SJSA1 (cell line): ENCODE measurements at places on chromosomes 5 and 9.

DNA sequence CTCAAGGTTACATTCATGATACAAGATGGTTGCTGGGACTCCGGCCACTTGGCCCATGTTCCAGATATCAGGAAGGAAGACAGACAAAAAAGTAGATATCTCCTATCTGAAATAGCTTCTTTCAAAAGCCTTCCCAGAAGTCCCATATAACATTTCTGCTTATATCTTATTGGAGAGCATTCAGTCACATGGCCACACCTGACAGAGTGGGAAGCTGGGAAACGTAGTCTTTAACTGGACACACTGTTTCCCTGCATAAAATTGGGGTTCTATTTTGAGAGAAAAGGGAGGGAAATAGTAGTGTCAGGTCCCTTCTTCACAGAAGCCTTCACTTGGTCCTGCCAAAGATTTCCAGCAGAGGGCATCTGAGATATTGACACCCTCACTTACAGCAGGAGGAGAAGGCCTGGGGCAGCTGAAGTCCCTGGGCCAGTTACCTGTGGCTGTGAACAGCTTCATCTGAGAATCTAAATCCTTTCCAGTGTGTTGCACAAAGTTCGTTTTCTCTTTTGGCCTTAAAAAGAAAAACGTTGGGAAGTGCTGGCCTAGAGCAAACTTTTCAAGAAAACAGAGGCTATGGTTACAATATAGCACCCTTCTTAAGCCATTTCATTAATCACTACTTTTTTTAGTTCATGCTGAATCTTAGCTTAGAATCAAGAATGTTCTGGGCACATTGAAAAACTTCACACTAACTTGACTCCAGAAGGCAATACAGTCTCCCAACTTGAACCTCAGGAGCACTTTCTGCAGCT lies 33.5 kb downstream of the SPEF2 start:
- DNase-seq = peak; percentile 8

- DNase-seq = no peak
Measured at GRCh38 chr5:100693481-100693880, 158.3 kb downstream of the FAM174A start.

GRCh38 chr5:100142607-100143006 lies 392.6 kb upstream of the FAM174A start:
- DNase-seq = no peak

GRCh38 chr9:119307471-119307870 lies 61.8 kb downstream of the BRINP1 start:
- DNase-seq = no peak

DNA sequence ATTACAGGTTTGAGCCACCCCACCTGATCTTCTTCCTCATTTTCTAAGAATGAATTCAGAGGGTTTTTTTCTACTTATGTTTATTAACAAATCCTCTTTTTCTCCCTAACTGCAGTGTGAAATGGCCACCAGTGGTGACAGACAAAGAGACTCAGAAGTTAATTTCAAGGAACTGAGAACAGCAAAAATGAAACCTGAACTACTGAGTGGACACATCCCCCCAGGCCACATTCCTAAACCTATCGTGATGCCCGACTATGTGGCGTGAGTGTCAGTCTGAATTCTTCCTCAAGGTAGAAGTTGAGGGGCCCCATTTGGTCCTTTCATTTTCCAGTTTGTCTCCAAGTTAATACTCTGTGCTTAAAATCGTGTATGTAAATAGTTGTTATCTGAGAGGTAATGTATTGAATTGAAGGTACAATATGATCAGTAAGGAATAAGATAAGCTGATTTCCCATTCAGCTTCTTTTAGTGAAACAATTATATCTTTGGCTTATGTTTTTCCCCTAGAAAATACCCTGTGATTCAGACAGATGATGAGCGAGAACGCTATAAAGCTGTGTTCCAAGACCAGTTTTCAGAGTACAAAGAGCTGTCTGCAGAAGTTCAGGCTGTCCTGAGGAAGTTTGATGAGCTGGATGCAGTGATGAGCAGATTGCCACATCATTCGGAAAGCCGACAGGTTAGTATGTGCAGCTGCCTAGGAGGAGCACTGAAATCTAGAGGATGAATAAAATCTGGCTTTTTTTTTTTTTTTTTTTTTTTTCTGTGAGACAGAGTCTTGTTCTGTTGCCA lies 17.7 kb downstream of the MARVELD2 start:
- no peak for DNase-seq

DNA sequence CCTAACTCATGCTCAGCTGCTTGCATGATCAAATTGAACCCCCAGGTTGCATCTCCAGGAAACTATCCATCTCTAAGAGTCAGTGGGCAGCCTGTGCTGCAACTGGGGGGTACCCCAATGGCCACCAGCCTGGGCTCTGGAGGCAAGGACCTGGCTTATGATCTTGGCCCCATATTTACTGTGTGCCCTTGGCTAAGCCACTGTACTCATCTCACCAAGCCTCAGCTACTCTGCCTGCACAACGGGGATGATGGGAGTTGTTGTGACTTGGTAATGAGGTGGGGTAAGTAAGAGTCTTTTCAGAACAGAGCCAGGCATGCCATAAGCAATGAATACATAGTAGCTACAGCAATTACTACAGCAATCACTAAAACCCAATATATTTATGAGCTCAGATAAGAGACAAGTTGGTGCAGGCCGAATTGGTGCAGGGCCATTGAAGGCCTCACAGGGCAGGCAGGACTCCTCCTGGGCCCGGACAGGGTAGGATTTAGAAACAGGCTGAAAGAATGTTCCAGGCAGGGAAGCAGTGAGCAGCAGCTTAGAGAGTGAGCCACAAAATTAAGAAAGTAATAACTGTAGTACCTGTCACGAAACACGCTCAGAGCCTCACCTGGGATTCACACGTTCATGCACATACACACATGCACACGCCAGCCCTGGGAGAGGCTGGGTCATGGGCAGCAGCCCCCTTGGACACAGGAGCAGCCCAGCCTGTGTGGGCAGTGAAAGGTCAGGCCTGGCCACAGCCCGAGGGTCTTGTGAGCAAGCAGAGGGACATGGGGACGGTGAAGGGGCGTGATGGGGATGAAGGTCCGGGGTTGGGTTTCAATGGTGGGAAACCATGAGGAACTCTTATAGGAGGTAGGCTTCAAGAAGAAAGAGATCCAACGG lies 74.1 kb downstream of the PAX5 start:
- no peak for DNase-seq

- DNase-seq = no peak
Measured at GRCh38 chr5:34503379-34504253, 152.5 kb upstream of the RAI14 start.

DNA sequence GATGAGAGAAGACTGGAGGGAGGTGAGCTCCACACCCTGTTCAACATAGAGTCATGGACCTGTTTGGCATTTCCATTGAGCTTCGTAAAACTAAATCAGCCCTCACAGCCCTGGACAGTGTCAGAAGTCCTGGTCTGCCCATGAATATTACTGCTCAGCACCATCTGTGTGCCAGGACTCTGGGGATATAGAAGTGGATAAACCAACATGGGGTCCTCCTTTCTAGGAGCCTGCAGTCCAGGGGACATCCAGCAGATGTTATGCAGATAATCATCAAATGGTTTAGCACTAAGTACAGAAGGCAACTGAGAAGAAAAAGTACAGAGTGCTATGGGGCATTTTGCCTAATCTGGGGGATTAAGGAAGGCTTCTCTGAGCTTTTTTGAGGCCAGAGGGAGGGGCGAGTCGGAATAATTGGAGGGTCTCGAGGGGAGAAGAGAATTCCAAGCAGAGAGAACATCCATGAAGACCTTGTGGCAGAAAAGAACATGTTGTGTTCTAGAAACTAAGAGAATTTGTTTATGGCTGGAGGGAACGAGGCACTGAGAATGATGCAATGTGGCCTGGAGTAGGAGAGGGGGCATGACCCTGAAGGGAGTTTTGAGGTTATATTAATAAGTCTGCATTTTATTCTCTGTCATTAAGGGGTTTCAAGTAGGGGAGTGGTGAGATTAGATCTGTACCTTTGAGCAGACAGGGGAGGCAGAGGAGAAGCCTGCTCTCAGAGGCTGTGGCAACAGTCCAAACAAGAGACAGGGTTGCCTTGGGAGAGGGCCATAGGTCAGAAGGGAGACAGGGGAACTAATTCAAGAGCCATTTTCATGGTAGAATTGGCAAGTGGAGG lies 63.5 kb upstream of the SLC2A8 start:
- no peak for DNase-seq

DNA sequence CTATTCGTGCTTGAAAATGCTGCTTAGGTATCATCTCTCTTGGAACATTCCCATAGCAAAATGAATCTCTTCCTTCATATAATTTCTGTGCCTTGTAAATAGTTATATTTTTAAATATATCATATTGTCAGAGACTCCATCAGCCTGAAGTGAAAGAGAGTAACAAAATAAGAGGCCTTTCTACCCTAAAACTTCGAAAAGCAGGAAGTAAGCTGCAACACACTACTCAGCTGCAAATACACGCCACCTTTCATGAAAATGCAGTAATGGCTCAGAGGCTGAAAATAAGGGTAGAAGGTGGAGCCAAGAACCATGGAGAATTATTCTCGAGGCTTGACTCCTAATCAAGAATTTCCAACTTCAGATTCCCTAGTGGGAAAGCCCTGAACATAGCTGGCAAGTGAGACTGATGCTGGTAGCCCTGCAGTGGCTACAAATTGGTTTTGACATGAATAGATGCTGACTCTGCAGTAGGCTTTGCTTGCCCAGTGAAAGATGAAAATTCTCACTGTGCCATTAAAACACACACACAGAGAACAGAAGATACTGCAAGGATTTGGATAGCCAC lies 30.2 kb upstream of the PTGER4 start:
- no peak for DNase-seq

DNA sequence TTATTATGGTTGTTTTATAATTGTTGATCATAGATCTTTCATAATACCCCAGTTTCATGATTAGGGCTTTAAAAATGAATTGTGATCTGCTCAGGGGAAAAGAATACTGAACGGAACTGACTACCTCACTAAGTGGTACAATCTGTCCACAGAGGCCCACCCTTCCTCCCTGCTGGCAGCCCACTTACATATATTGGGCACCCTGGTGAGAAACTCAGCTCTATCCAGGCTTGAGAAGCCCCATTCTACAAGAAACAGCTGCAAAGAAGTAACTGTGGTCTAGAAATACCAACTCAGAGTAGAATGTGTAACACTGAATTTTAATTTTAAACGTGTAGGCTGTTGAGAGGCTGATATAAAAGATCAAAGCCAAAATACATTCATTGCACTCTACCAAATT lies 46.9 kb downstream of the TSSK1B start:
- no peak for DNase-seq

DNA sequence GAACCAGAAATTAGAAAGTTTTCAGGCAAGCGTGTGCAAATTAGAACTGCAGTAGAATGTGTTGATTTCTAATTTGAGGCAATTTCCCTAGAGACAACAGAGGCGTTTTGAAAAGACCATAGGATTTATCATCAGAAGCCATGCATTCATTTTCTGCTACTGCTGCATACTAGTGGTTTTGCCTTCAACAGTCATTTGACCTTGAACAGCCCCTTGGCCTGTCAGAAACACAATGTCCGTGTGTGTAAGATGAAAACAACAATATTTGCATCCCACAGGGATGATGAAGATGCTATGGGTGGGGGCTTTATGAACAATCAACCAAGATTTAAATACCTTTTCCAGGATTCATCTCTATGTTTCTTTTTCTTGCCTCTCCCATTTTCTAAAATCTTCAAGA lies 73.7 kb downstream of the PDE4D start:
- DNase-seq = no peak
